Naive thymus-derived CD4-positive, alpha-beta T cell (primary cell): ENCODE measurements at places on chromosomes 13 and 19.

DNA sequence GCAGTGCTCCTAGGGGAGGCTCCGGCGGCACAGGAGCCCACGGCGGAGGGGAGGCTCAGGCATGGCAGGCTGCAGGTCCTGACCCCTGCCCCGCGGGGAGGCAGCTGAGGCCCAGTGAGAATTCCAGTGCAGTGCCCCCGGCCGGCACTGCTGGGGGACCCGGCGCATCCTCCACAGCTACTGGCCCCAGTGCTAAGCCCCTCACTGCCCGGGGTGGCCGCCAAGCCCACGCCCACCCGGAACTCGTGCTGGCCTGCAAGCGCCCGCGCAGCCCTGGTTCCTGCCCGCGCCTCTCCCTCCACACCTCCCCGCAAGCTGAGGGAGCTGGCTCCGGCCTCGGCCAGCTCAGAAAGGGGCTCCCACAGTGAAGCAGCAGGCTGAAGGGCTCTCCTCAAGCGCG, 62.2 kb downstream of the SPRY2 start:
- DNase-seq, result no peak

DNA sequence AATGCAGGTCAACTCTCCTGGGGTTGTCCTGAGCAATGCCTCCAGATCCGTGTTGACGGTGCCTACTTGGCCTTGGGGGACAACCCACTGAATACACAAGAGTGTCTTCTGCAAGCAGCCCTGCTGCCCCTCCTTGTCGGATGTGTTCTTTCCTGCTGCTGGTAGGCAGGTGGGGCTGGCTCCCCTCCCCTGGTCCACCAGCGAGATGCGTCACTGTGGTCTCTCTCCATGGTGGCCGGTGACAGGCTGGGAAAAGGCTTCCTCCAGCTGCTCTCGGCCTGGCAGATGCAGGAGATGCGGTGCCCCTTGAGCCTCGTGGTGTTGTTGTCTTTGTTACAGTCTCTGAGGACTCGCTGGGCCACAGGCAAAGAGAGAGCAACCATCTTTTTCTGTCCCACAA, 84.9 kb downstream of the RGCC start:
- DNase-seq, result no peak

- DNase-seq, result peak; percentile 84
These were observed 1.5 kb downstream of the MYADM start for GRCh38 chr19:53868892-53869804.

DNA sequence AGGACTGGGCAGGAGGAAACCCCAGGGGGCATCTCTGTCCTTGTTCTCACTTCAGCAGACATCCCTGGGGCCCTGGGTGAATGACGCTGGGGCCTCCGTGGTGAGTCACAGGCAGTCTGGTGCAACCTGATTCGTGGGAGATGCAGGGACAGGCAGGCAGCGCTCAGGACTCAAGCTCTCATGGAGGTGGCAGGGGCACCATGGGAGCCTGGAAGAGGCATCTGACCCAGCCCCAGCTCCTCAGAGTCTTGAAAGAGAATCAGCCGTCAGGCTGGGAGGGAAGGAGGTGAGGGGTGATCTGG, 14.0 kb upstream of the PTOV1 start:
- DNase-seq, result no peak

- DNase-seq, result no peak
These were observed 10.7 kb downstream of the IL17D start for GRCh38 chr13:20714161-20714560.

- DNase-seq, result no peak
These were observed 581.0 kb downstream of the UQCRFS1 start for GRCh38 chr19:28631961-28632360.

DNA sequence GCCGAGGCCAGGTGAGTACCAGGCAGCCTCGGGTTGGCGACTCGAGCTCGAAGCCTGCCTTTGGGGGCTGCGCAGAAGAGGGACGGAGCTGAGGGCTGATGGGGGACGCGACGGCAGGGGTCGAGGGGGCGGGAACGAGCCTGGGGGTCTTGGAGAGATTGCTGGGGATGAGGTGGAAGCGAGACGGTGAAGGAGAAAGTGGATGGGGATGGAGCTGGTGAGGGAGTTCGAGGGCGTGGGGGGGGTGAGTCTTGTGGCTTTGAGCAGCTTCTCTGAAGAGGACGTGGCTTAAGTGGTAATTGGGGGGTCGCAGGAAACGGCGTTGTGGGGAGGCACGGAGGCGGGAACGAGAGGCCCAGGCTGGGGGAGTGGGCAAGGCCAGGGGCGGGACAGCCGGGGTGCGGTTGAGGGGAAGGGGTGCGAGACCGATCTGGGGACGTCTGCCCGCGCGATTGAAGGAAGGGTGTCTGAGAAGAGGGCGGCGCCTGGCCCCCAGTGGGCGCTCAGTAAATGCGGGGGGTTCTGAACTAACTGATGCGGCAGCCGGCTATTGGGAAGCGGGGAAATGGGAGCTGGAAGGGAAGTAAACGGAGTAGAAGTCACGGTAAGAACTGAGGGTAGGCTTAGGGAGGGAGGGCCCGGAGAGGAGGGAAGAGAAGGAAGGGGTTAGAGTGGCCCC, 426 bp downstream of the MYO9B start:
- DNase-seq, result peak; percentile 17

DNA sequence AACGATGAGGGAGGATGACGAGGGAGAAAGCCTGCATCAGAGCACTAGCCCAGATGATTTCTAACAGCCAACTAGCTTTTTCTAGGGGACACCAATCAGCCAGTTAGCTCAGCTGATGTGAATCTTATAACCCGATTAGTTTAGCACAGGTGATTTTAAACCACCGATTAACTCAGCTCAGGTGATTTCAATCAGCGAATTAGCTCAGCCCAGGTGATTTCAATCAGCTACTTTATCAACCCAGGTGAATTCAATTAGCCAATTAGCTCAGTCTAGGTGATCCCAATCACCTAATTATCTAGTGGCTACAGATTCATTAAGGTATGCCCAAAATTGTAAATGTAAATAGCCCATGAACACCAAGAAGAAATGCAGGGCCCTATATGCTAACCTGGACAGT, 146.9 kb downstream of the ZNF486 start:
- DNase-seq, result no peak
